HepG2 (cell line): ENCODE measurements at places on chromosomes 11 and 22. TPM values are rescaled to one million over a fixed set of nuclear protein-coding genes. Genes with fewer than 3 reads are reported as not detected.

- no peak for DNase-seq
- H3K27ac ChIP-seq = no peak overlapping the region
These were observed 57.1 kb downstream of the EFCAB6 start for GRCh38 chr22:43755011-43755410.

The FOXR1 gene
- not detected in 2 replicates for total RNA-seq

The ENDOD1 gene
- total RNA-seq = 4.3 and 6.8 TPM in 2 replicates

The DUSP8 gene
- total RNA-seq = 0.95 and 1.8 TPM in 2 replicates

The SSH3 gene
- total RNA-seq = 7.5 and 12.4 TPM in 2 replicates
